ENCODE measurements at places on chromosomes 1 and 21.
A peak's percentile ranks its signal among the peaks of the same experiment; 100 is the strongest.

- no peak for DNase-seq
Observed at GRCh38 chr1:96355521-96355920, 366.1 kb upstream of the PTBP2 start.

DNA sequence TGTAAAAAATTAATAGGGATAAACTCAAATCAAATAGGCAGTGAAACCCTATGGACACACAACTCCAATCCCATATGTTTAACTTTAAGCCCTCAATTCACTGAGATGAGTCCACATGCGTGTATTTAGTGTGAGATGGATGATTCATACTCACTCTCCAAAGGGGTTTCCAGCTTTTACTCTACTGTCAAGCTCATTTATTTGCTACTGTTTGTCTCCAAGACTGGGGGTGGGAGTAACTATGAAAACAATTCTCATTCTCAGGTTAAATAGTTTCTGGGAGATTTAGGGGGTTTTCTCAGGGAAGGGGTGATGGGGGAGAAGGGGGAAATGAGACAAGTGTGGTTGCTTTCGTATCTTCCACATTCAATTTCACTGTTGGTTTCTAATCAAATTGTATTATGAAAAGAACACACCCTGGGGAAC lies 2.7 kb downstream of the RAB29 start:
- peak; percentile 44 for DNase-seq

GRCh38 chr1:212738330-212738729 lies 38.7 kb upstream of the BATF3 start:
- DNase-seq = no peak

DNA sequence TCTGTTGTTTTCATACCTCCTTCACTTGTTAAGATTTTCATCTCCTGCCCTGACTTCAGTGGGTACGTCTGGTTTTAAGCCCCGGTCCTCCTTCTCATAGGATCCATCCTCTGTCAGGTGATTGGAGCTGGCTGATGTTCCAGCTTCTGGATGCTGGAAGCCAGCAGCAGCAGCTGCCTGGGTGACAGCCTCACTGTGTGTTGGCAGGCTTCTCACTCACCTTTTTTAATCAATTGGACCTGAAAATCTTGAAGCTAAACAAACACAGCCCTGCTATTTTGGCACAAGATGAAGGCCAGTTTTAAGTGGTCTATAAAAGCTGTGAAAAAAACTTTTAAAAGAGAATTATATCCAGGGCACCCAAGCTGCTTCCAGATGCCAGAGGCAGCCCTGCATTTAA lies 181.0 kb downstream of the DISC1 start:
- DNase-seq = no peak

GRCh38 chr1:53710584-53710983 lies 28.4 kb downstream of the GLIS1 start:
- no peak for DNase-seq

DNA sequence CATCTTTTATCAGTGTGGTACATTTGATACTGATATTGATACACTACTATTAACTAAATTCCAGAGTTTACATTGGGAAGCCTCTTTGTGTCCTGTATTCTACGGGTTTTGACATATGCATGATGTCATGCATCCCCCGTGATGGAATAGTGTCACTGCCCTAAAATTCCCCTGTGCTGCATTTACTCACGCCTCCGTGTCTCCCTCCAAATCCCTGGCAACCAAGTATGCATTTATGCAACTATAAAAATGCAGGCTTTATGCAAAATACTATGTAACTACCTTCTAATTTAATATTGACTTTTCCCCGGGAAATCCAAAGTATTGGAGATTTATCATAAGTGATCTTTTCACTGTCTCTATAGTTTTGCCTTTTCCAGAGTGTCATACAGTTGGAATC lies 453.7 kb upstream of the RUNX1 start:
- no peak for DNase-seq

Data from natural killer cell (primary cell).